ENCODE measurements at places on chromosomes 5 and 9.

- DNase-seq: peak; percentile 21
Observed at GRCh38 chr5:159262472-159262858, 625 bp upstream of the UBLCP1 start.

DNA sequence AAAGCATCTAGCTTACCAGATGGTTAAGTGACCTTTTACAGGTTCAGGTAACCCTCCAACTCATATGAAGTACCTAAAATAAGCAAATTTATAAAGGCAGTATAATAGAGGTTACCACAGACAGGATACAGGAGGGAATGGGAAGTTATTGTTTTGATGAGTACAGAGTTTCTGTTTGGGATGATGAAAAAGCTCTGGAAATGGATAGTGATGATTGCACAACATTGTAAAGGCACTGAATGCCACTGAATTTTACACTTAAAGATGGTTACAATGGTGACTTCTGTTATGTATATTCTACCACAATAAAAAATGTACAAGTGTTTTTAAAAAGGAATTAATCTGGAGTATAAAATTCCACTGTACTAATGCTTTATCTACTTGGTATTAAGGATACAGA lies 75.0 kb upstream of the NIPBL start:
- DNase-seq: no peak

DNA sequence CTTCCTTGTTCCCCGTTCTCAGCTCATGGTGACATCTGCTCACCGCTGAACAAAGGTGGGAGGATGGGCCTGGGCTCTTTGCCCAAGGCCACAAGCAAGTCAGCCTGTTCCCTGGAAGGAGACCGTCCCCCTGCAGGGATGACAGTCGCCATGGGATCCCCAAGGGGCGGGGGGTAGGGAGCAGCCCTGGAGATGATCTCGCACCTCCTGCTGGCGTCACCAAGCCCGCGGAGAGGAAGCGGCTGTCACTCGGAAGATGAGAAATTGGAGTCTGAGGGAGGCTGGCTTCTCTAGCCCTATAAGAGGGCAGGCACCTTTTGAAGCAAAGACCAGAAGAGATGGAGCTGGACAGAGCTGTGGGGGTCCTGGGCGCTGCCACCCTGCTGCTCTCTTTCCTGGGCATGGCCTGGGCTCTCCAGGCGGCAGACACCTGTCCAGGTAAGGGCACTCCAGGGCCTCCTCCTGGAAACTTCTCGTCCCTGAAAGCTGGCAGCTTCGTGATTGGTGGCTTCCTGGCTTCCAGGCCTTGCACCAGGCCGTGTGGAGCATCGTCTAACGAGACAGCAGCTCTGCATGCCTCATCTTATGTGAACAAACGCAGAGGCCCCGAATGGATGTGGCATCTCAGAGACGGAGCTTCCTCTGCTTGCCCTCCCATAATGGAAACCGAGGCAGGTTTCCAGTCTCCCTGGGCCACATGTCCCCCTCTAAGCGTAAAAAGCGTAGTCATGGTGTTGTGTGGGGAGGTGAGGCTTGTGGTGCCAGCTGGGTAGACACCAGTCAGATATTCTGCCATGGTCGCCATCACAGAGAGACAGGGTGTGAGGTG lies at the start of gene FCN2:
Gene FCN2, plus strand, starts transcription at position 327 of the 829 bp plus-strand sequence. Its CDS starts 12 bp downstream, at position 339.
- no peak for DNase-seq

DNA sequence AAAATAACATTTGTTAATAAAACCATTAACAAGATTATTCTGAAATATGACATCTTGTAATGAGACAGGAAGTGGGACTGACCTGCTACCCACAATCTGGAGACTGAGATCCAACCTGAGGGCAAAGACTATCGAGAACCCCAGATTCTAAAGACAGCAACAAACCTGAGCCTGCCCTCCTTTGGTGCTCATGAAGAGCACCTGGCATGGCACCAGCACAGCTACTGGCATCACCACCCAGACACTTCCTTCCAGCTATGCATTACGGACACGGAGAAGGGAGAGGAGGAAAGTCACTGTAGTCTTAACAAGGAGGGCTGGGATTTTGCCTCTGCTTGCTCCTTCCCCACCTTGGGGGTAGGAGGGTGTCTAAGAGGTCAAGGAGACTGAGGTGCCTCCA lies 105.5 kb downstream of the AUH start:
- DNase-seq: no peak

DNA sequence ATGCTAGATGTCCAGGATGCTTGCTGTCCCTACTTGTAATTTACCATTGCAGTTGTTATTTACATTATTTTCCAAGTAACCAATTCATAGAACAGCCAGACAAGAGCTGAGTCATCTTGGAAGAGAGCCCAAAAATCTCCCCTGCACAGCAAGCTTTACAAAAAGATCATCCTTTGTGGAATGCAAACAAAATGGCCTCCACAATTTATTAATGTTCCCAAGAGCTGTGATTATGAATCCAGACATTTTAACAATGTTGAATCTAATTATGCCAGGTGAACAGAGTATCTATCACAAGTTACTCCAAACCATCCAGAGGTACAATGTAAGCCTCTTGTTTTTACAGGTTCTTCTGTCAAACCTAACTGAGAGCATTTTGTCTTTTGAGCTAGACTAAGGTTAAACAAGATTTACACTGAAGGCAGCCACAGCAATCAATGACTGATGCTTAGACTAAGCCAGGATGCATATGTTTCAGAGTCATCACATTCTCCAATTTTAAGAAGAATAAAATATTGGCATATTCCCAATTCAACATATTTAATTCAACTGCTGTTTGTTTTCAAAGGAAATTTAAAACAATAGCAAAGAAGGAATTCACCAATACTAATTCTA lies 95.3 kb upstream of the SLC12A2 start:
- DNase-seq: no peak

- no peak for DNase-seq
Observed at GRCh38 chr9:107847978-107848964, 358.7 kb upstream of the KLF4 start.

GRCh38 chr5:142542906-142543305 lies 143.0 kb downstream of the FGF1 start:
- no peak for DNase-seq

GRCh38 chr9:126393876-126394275 lies 67.2 kb downstream of the MVB12B start:
- DNase-seq: no peak

DNA sequence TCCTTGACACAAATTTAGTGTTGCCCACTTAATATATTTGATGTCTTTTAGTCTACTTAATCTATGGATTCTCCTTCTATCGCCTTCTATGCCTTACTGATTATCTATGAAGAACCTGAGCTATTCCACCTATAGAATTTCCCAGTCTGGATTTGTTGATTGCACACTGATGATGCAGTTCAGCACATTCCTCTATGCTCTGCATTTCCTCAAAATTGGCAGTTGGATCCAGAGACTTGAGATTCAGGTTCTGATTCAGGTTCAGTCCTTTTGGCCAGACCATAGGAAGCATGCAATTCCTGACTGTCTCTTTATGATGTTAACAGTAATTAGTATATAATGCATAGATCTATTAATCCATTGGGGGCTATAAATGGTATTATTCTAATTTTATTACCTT lies 13.8 kb downstream of the SLC22A5 start:
- no peak for DNase-seq

DNA sequence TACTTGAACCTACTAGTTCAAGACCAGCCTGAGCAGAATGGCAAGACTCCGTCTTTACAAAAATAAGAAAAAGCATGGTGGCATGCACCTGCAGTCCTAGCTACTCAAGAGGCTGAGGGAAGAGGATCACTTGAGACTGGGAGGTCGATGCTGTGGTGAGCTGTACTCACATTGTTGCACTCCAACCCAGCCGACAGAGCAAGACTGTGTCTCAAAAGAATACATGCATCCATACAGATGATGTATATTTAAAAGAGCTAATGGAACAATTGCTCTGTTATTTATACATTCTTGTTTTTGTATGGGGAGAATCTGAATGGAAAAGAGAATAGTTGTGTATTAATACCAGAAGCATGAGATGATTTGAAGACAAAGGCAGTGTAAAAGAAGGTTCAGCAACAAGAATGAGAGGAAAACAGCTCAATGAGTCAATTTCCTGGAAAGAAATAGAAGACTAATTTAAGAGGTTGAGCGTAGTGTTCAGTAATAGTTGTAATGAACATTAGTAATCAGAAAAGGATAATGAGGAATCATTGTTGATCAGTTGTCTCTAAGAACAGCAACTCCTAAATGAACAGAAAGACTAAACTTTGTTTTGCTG lies 1.9 kb upstream of the LRRC70 start:
- DNase-seq: no peak

DNA sequence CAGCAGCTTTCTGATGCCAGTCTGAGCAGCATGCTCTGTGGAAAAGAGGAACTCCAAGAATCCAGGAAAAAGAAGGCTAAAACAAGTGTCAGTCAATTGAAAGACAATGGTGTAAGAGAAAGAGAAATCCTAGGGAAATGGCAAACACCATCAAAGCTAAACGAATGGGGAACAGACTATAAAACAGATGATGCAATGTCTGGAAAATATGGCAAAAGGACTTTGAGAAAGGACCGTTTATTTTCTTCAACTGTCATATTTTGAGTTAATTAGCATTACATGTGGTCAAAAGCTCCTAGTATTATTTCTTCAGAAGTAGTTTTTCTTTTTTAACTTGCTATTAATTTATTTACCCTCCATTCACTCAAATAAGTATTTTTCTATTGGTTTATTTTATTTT lies 465.2 kb downstream of the LRRC70 start:
- no peak for DNase-seq

DNA sequence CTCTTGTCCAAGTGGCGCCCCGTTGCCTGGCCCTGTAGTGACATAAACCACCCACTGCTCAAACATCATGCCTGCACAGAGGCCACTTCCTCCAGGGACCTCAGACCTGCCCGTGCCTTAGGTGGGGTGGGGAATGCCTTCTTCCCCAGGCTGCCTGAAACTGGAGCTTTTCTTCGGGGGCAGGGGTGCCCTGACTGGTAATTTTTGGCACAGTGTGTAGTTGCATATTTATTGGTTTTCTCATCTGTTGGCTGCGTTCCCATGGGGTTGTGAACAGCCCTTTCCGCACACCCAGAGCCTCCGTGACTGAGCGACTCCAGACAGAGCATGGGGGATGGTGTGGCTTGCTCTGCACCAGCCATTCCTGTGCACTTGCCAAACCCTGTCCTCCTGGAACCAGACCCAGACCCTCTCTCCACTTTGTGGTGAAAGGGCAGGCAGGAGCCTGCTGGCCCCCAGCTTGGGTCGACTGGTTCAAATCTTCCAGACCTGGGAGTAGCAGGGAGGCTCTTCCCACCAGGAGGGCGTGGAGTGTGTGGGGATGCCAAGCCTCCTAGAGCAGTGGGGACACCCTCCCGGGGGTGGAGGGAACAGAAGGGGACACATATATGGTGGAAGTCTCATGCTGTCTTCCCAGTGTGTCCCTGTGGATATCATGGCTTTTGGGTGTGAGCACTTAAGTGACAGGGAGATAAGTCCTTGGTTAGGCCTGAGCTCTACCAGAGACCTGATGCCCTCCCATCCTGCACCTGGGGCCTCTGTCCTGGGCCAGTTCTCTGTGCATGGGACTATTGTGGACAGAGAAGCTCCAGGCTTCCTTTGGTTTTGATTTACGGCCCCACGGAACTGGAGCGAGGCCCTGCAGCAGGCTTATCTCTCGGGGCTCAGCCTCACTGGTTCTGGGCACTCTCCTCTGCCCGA lies 39.6 kb downstream of the WNK2 start:
- DNase-seq: no peak

DNA sequence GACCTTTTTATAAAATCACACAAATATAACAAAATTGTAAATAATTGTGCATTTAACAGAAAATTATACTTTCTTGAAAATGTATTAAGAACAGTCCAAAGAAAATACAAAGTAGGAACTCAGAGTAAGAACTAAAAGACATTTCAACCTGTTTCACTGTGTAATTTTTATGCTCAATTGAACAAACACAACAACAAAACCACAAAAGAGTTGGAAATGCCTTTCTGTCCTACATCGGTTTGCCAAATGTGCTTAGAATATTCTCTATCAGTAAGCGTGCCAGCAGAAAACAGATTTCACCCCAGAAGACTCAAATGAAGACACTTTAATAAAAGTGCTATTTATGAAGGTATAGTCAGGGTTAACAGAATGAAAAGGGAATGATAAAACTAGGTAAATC lies 592.1 kb downstream of the PRELID2 start:
- no peak for DNase-seq
